CD4-positive, alpha-beta T cell treated with Interleukin-17A for 4 hours (primary cell): ENCODE measurements at places on chromosomes 1 and 21.
A peak's percentile ranks its signal among the peaks of the same experiment; 100 is the strongest.

- DNase-seq: no peak
These were observed 29.8 kb downstream of the ARNT start for GRCh38 chr1:150846473-150847146.

GRCh38 chr1:38026592-38027200 lies 14.2 kb downstream of the UTP11 start:
- DNase-seq: peak; percentile 55

- DNase-seq: no peak
These were observed 6.8 kb downstream of the COL18A1 start for GRCh38 chr21:45411810-45412206.

DNA sequence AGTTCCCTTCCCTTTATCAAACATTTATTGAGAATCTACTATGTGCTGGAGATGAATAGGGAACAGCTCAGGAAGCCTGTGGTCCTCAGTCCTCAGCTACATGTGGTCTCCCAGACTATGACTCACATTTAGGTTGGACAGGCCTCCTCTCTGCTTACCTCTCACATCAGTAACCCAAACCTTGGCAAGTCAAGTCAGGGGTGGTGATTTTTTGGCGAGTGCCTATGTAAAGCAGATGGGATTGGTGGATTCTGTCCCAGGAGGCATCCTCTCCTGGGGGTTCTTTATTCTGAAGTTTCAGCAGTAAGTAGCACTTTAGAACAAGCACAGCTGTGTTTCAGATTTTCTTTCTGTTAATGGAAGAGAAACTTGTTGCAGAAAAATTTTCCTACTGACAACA lies 241.3 kb downstream of the PRDM2 start:
- DNase-seq: no peak

GRCh38 chr1:31437433-31438037 lies 24.5 kb downstream of the SERINC2 start:
- no peak for DNase-seq

DNA sequence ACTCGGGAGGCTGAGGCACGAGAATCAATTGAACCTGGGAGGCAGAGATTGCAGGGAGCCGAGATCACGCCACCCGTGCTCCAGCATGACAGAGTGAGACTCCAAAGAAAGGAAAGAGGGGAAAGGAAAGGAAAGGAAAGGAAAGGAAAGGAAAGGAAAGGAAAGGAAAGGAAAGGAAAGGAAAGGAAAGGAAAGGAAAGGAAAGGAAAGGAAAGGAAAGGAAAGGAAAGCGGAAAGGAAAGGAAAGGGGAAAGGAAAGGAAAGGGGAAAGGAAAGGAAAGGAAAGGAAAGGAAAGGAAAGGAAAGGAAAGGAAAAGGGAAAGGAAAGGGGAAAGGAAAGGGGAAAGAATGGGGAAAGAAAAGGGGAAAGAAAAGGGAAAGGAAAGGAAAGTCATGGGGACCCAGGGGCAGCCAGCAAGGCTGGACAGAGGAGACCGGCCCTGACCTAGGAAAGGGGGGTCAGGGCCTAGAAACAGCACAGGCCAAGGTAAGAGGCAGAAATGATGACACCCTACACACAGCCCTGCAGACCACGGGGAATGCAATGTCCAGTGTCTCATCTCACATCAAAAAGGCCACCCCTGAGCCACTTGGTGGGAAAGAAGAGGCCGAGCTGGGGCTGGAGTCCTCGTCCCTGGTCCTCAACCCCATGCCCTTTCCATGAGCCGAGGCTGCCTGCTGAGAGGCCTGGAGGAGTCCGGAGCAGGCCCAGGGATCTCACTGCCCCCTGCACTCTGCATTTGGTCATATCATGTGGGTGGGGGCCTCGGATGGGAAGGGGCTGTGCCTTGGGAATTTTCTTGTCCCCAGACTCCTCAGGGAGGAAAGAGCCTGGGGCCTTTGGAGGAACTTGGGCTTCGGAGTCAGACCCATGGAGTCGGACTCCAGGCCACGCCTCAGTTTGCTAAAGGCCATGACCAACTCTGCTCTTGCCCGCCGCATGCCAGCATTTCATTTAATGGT lies 18.8 kb upstream of the LAPTM5 start:
- DNase-seq: no peak

GRCh38 chr1:58576727-58577653 lies at the start of gene TACSTD2:
TSS of gene TACSTD2 (minus strand) at chr1:58577252. CDS start at chr1:58577156, 96 bp downstream.
- DNase-seq: no peak

- no peak for DNase-seq
These were observed 661.3 kb upstream of the USP24 start for GRCh38 chr1:55876276-55877060.

- DNase-seq: peak; percentile 48
These were observed 79.0 kb upstream of the KRTAP19-8 start for GRCh38 chr21:31117128-31117916.

GRCh38 chr21:20215959-20216358 lies 782.2 kb upstream of the NCAM2 start:
- DNase-seq: no peak

DNA sequence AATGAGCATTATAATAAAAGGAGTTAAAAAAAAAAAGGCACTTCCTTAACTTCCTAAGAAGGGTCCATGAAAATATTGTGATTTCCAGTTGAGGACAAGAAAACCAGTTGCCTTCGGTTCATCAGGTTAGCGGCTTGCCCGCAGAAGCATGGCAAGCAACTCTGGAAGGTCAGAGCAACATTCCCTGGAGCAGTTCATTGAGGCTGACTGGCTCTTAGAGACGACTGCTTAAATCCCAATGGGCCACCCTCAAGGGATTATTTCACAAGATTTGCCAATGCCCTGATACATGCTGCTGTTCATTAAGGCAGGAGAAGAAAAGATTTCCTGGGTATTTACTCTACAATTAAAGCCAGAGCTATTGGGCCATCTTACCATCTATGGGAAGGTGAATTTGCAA lies 29.0 kb upstream of the CASQ2 start:
- DNase-seq: no peak

DNA sequence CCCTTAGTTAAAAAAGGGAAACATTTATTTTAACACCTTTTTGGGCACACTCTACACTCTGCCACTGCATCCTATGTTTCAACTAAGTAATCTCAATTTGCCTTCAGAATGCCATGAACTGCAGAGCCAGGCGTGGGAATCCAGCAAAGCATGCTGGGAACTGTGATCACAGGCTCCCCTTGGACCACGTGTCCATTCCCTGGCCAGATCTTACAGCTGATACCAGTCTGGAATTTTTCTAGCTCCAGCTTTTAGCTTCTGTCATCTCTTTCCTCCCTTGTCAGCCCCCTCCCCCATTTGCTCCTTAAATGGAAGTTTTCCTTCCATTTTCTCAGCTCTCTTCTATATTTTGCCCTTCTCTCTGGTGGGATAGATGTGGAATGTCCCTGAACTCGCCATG lies 29.4 kb downstream of the RCSD1 start:
- DNase-seq: no peak

- no peak for DNase-seq
These were observed 415.6 kb upstream of the KAZN start for GRCh38 chr1:14182856-14183255.

DNA sequence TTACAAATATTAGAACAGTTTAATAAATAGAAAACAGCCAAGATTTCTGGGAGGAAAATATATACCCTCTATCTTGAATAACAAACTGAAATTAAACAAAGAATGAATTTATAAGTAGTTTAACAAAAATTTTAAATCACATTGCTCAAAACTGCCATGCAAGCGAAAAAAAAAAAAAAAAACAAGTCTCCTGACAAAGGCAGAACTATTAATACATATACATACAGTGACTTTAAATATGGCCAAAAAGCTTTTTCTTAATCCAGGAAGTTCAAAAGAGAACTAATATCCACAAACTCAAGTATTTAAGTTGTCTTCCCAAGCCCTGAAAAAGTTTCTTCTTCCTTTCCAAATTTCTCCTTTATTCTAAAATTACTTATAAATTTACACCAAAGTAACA lies 63.5 kb upstream of the MUTYH start:
- no peak for DNase-seq

DNA sequence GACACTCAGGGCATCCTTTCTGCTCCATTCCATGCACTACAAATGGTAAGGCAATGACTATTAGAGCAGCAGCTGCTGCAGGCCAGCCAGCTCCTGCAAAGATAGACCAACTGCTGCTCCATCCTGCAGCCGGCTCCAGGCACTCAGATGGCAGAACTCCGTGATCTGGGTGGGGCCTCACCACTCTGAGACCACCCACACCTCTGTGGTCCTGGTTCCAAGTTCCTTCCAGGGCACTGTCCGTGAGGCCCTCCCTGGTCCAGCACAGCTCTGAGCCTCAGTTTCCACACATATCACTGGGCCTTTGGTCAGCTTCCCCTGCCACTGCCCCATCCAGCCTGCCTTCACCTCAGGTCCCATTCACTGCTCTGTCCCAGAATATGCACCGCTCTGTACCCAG lies 114.7 kb downstream of the DMRTB1 start:
- DNase-seq: no peak

- no peak for DNase-seq
These were observed 10.0 kb downstream of the KCNQ4 start for GRCh38 chr1:40793617-40794016.

DNA sequence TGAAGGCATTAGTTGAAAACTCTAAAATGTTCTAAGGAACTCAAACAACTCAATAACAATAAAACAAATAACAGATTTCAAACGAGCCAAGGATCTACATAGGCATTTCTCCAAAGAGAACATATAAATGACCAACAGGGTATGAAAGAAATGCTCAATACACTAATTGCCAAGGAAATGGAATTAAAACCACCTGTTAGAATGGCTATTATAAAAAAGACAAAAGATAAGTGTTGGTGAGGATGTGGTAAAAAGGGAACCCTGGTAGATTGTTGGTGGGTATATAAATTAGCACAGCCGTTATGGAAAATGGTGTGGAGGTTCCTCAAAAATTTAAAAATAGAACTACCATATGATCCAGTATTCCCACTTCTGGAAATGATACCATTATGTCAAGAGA lies 9.1 kb upstream of the VAV3 start:
- no peak for DNase-seq

DNA sequence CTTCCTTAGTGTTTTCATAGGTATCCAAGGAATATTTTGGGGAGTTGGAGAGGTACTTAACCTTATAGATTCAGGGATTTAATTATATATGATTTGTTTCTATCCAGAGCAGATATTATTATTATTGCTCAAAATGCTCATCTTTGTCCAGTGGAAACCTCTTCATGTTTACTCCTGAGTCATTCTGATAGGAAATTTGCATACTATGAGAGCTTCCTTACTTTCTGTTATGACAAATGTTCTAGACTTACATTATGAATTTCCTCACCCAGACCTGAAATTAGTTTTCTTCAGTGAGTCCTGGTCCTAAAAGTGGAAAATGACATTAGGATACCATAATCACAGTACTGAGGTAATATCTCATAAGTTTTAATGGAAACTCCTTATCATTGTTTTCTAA lies 57.5 kb upstream of the PLPPR5 start:
- no peak for DNase-seq

GRCh38 chr1:203128716-203129500 lies 1.4 kb downstream of the ADORA1 start:
- no peak for DNase-seq

DNA sequence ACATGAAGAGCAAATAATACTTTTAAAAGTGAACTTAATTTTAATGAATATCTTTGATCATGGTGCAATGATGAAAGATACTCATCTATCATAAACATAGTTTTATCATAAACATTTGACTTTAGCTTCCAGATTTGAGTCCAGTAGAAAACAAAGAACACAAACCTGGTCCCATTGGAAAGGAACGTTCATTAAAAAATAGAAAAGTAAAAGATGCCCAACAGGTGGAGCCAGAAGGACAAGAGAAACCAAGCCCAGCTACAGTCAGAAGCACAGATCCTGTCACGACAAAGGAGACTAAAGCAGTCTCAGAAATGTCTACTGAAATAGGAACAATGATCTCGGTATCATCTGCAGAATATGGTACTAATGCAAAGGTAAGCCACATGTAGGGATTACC lies 55.6 kb upstream of the MYOCOS start:
- no peak for DNase-seq

- DNase-seq: no peak
These were observed 163.7 kb downstream of the HS2ST1 start for GRCh38 chr1:87077959-87078639.

DNA sequence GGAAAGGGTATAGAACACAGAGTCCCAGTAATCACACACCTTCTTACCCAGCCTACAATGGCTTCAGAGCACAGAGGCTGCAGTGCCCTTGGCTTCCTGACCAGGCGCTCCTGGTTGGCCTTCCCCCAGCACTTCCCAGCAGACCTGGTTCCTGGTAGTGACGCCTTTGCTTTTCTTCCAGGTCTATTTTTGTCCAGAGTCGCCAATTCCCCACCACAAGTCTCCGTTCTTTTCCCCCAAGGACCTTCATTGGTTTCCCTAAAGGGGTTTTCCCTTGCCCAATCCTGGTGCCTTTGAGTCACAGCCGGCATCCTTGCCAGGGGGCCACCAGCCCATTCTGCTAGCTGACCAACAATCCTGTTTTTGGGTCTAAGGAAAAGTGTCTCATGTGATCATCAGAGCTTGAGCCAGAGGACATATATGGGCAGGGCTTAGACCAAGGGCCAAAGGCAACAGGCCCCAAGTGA lies 84.8 kb downstream of the KCNJ15 start:
- no peak for DNase-seq

DNA sequence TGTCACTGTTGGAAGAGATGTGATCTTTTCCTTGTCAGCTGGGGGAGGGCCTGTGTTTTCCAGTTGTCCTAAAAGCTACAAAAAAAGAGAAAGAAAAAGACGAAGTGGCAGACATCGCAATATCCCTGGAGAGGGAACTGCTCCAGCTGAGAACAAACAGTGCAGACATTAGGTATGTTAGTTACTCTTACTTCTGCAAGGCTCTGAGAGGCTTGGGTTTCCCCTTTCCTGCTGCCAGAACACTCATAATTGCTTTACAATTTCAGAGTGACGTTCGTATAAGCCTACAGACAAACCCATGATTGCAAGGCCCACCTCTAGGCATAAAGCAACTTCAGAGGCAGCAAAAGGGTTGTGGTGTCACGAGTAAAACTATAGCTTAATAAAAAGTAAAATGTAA lies 31.1 kb downstream of the CD160 start:
- DNase-seq: no peak

- DNase-seq: no peak
These were observed 79.1 kb upstream of the ARTN start for GRCh38 chr1:43854473-43854872.

DNA sequence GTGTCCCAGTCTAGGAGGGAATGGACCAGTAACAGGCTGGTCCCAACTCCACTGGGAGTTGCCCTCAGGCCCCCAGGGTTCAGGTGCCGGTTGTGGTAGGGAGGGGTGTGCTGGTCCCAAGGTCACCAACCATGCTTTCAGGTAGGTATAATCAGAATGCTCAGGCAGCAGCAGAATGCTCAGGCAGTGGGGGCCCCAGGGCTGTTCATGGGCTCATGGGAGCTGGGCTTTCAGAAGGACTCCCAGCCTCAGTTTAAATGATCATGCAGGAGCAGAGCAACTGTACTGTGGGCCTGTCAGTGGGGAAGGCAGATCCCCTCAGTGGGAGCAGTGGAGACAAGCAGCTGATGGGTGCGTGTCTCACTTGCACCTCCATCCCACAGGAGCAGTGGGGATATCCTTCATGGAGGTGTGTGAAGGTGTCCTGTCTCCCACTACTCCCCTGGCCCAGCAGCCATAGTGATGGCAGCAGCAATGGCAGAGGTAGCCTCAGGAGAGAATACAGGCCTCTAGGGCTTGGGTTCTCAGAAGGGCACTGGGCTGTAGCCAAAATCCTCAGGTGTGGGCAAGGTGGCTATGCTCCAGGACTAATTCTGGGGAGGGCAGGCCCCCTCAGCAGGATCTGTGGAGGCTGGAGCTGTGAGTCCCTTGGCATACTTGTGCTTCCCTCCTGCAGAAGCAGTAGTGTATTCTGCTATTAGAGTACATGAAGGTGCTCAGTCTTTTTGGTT lies 917.3 kb upstream of the B3GALT2 start:
- DNase-seq: no peak
